Activated CD4-positive, alpha-beta T cell treated with anti-CD3 and anti-CD28 coated beads, Interleukin-2, amount 10 ng/mL, durations not matched to agents 24 days and 14 days (primary cell): ENCODE measurements at places on chromosomes 2 and 18. TPM values are rescaled to one million over a fixed set of nuclear protein-coding genes. Genes with fewer than 3 reads are reported as not detected.

The APCDD1 gene
- not detected in 2 replicates for total RNA-seq

GRCh38 chr2:195252018-195252417, 405.0 kb upstream of the SLC39A10 start:
- no peak for DNase-seq

DNA sequence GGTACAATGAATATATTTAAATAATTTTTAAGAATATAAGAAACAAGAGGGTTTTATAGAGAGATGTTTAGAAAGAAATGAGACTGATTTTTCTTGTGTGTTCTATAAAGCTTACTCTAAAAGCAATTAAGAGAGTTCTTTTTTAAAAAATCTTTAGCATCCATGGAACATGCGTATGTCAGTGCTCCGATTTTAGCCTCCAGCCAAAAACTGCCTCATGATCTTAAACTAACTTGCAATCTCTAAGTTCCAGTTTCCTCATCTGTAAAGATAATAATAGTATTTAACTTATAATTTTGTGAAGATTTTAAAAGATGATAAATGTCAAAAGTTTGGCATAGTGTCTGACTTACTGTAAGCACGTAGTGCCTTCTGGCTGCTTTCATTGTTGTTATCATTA, 448.7 kb downstream of the EPHA4 start:
- DNase-seq, result no peak

GRCh38 chr18:45728336-45729010, 4.5 kb downstream of the SLC14A1 start:
- no peak for DNase-seq
